CD8-positive, alpha-beta memory T cell (primary cell): ENCODE measurements at places on chromosomes 1 and 21. TPM values are rescaled to one million over a fixed set of nuclear protein-coding genes. Genes with fewer than 3 reads are reported as not detected.
A peak's percentile ranks its signal among the peaks of the same experiment; 100 is the strongest.

GRCh38 chr1:244352156-244352830, 99.4 kb downstream of the ADSS2 start:
- no peak for DNase-seq

- DNase-seq = no peak
Observed at GRCh38 chr1:19156676-19157075, 53.4 kb downstream of the UBR4 start.

GRCh38 chr1:47842228-47842919, 154.8 kb downstream of the TRABD2B start:
- no peak for DNase-seq

DNA sequence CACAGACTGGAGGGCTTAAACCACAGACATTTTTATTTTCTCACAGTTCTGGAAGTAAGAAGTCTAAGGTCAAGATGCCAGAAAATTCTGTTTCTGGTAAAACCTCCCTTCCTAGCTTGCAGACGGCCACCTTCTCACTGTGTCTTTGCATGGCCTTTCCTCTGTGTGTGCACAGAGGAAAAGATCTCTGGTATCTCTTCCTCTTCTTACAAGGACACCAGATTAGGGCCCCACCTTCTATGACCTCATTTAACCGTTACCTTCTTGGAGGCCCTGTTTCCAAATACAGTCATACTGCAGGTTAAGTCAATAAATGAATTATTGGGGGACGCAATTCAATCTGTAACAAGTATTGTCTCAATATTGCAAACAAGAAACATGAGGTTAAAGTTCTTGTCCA, 63.0 kb upstream of the PRDX6 start:
- no peak for DNase-seq

DNA sequence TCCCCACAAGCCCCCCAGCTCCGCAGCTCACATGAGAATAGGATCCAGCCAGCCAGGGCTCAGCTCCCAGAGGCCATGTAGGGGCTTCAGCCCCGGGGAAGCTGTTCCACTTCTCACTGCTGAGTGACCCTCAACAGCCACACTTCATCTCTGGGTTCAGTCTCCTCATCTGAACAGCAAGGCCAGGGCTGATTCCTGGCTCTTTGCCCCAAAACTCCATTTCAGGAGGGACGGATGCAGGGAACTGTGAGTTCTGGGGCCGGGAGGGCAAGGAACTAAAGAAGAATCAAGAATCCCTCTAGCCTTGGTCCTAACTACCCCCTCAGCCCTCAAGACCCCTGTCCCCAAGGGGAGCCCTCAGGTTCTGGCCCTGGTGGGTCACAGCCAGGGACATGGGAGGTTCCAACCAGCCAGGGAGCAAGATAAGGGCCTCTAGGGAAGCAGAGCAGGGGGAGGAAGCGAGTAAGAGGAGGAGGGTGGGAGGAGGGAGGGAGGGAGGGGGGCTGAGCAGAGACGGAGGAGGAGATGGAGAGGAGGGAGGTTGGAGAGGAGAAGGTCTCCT, 13.1 kb downstream of the SDC3 start:
- DNase-seq = no peak

GRCh38 chr1:228510101-228510802, 23.1 kb downstream of the RNF187 start:
- no peak for DNase-seq

DNA sequence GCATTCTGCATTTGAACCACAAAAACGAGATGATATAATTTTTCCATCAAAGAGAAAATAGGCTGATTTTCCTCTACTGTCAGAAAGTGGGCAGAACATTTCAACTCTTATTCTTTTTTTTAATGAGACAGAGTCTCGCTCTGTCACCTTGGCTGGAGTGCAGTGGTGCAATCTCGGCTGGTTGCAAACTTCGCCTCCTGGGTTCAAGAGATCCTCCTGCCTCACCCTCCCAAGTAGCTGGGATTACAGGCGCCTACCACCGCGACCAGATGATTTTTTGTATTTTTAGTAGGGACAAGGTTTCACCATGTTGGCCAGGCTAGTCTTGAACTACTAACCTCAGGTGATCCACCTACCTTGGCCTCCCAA, 11.6 kb downstream of the DSTYK start:
- DNase-seq = no peak

DNA sequence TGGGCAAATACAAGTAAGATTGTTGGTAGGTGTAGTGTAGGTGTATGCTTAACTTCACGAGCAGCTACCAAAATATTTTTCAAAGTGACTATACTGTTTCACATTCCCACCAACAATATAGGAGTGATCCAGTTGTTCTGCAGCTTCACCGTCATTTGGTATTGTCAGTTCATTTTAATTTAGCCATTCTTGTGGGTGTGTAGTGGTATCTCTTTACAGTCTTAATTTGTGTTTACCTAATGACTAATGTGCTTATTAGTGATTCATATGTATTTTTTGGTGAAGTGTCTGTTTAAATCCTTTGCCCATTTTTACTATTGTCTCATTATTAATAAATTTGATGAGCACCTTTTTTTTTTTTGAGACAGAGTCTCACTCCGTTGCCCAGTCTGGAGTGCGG, 35.4 kb downstream of the RCSD1 start:
- DNase-seq = no peak

DNA sequence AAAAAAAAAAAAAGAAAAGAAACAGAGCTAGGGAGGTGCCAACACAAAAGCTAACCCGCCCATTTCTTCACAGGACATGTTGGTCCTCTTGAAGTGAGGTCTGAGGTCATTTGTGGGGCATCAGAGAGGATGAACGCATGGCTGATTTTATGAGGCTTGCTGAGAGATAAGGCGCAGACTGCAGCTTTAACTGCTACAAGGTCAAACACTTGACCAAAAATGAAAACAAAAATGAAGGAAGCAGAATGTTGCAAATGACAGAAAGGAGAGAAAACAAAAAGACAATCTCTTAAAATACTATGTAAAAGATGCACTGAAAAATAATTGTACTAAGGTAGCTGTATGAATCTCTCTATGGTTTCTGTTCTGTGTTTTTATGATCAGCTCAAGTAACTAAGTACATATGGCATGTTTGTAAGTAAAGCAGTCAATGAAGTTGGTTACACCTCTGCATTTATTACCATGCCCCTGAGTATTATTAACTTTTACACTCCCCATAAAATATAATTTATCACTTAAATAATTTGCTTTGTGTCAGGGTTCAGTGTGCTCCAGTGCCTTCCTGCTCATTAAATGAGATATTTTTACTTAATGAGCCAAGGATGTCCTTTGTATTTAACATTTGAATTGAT, 249.1 kb upstream of the NR5A2 start:
- no peak for DNase-seq

DNA sequence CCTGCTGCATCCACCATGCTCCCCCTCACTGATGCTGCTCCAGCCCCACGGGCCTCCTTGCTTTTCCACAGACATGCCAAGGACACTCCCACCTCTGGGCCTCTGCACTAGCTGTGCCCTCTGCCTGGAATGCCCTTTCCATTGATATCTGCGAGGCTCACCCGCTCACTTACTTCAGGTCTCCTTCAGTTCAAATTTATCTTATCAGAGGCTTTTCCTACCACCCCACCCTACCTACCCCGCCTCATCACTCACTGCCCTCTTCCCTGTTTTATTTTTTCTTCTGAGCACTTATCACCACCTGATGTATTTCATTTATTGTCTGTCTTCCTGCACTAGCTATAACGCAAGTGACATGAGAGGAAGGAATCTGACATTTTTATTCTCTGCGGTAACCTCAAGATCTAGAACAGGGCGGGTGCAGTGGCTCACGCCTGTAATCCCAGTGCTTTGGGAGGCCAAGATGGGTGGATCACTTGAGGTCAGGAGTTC, 7.0 kb downstream of the HSPG2 start:
- no peak for DNase-seq

DNA sequence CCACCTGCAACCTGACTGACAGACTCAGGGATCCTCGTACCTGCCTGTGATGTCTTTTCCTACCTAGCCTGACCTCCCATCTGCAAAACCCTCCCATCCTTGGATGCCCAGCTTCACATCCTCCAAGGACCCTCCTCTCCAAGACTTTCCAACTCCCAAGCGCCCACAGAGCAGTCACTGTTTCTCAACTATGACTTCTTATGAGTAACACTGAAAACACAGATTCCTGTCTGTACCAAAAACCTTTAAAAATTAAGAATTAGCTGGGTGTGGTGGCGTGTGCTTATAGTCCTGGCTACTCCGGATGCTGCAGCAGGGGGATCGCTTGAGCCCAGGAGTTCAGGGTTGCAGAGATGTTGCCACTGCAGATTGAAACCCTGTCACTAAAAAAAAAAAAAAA, 181.9 kb downstream of the PSMG1 start:
- no peak for DNase-seq

DNA sequence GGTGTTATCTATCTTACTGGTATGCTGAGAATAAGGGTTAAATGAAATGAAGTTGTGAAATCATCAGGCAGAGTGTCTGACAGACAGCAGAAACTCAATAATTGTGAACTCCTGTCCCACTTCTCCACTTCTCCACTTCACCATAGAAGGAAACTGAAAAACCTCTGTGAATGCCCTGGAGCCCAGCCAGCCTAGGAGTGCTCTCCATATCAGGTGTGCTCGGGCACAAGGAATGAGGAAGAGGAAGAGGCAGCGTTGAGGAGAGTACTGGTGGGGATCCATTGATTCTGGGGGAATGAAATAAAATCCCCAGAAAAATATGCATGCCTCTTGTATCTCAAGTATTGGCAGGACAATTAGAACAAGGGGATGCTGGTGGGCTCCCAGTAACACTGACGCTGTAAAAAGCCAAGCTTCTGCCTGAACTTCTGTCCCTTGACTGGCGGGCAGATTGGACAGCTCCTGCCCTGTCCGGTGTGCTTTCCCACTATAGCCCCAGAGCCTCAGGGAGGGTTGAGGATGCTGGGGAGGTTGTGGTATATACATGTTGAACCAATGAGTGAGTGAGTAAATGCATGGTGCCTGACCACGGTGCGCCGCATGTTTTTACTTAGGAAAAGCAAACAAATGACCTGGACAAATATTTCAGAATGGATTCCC, 47.7 kb downstream of the NMNAT2 start:
- no peak for DNase-seq

DNA sequence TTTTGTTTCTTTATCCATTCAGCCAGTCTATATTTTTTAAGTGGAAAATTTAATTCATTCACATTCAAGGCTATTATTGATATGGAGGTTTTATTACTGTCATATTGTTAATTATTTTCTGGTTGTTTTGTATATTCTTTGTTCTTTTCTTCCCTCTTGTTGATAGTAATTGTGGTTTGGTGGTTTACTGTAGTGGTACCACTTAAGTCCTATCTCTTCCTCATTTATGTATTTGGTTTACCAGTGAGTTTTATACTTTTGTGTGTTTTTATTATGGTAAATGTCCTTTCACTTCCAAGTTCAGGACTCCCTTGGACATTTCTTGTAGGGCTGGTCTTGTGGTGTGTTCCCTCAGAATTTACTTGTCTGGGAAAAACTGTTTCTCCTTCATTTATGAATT, 28.1 kb upstream of the PM20D1 start:
- DNase-seq = no peak

GRCh38 chr1:246772686-246773085, 48.5 kb downstream of the SCCPDH start:
- DNase-seq = no peak

GRCh38 chr21:29638138-29638537, 301.7 kb downstream of the GRIK1 start:
- DNase-seq = no peak

GRCh38 chr21:46195595-46196195, 11.4 kb upstream of the SPATC1L start:
- no peak for DNase-seq

- peak; percentile 52 for DNase-seq
Observed at GRCh38 chr1:62687421-62687902, 724 bp downstream of the DOCK7 start.

DNA sequence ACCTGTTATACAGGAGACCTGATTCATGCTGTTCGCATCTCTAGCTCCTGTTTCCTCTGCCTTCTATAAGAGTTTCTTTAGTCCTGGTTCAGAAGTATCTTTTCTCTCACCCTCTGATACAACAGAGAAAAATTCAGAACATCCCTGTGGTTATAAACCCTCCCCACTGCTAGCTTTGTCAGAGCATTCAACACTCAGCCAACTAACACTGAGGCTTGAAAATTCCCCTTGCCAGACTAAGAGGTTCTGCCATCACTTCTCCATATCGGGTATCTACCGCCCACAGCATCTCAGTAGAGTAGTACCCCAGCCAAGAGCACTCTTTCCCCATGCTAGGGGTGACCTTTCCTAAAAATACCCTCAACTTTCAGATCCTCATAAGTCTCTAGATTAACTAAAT, 19.6 kb upstream of the PIK3R3 start:
- DNase-seq = no peak

DNA sequence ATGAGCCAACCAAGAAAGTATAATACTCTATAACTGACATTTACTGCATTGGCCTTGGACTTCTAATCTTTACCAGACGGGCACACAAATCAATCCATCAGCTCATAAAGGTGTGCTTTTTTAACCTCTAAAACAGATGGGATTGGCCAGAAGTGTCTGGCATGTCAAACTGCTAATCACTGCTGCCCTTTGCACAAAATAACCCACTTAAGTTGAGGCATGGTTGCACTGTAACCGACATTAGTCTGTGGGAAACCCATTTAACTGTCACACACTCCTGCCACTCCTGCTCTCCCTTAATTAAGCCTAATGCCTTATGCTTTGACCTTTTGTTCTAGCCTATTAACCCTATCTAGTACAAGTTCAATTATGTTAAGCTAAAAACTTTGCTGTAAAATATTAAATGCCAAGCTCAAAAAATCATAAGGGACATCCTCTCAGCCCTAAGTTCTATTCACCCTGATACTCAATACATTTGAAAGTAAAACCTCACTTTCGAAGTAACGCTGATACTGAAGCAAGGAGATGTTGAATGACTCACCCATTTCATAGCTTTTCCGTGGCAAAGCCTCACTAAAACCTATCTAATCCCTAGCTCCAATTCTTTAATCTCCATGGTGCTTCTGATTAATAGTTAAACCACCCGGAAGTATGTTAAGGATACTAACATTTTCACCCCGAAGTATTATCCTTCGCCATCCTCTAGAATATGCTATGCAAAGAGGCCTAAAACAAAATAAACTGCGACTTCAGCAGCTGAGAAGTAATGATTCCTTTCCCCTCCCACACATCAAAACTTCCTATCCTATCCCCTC, 12.9 kb downstream of the NRIP1 start:
- no peak for DNase-seq

PLA2G2D gene
- not detected for total RNA-seq

KDF1 gene
- 0.24 TPM for total RNA-seq

TMEM50B gene
- total RNA-seq = 29.4 TPM

RBP7 gene
- not detected for total RNA-seq

B3GALT2 gene
- total RNA-seq = 2.4 TPM

KCNT2 gene
- total RNA-seq = not detected

S100A5 gene
- total RNA-seq = 1.5 TPM

CYP4A22 gene
- not detected for total RNA-seq

CFAP107 gene
- total RNA-seq = not detected

IGSF21 gene
- total RNA-seq = not detected

DENND4B gene
- total RNA-seq = 102 TPM

SF3B4 gene
- total RNA-seq = 111 TPM

HJV gene
- not detected for total RNA-seq
